KBM-7 (cell line): ENCODE measurements at places on chromosomes 1 and 21.
A peak's percentile ranks its signal among the peaks of the same experiment; 100 is the strongest.

DNA sequence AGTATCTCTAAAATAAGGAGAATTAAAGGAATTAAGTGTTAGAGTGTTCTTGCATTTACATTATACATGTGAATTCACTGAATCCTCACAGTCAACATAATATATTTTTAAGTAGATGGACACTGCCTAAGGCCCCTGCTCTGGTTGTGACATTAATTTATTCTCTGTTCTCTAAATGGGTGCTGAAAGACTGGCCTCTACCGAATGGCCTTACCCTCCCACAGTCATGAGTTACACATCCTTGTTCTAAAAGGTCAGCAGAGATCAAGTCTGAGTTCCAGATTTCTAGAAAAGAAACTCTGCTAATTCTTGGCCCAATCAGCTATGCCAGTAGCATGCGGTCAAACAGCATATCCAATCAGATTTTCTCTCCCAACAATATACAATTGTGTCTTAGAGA is 193.2 kb downstream of the TM2D1 start:
- DNase-seq: no peak

DNA sequence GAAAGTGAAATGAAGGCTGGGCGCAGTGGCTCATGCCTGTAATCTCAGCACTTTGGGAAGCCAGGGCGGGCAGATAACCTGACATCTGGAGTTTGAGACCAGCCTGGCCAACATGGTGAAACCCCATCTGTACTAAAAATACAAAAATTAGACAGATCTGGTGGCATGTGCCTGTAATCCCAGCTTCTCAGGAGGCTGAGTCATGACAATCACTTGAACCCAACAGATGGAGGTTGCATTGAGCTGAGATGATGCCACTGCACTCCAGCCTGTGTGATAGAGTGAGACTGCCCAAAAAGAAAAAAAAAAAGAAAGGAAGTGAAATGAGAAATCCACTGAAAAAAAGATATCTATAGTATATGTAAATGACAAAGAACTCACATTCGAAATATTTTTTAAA is 439.9 kb downstream of the DISC1 start:
- no peak for DNase-seq

DNA sequence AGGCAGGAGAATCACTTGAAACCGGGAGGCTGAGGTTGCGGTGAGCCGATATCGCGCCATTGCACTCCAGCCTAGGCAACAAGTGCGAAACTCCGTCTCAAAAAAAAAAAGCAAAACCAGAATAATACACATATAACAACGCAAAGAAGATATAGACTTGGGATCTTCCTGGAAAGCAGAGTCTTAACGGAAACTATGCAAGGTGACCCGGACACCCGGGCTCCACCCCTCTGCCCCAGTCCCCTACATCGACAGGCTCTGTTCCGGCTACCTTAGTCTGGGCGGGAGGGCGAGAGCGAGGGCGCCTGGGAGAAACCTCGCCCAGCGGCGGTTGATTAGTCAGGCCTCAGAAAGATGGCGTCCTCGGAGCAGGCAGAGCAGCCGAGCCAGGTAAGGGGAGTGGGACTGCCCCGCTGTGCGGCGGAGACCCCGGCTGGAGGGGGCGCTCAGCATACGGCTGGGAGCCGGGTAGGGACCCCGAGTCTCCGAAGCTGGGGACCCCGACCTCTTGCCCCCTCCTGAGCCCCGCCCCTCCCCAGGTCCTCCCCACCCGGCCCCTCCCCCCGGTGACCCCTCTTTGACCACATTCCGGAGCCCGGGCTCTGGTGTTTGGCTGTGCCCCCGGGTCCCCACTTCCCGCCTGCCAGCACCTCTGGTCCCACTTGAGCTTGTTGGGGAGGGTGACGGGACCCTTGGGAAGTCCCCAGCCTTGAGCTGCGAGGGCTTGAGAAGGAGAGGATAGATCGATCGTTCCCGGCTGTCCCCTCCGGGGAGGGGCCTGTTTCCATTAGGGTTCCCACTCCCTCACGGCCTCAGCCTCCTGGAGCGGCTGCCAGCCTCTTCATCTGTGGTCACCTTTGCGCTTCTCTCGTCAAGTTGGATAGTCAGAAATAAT is at the start of gene PEX14:
PEX14 (plus strand) TSS at position 338 of the 895 bp plus-strand sequence; CDS start at position 355, 17 bp downstream.
- peak; percentile 91 for DNase-seq

- DNase-seq: no peak
Measured at GRCh38 chr1:30596470-30596869, 126.9 kb downstream of the MATN1 start.

GRCh38 chr1:205284420-205285144 is 37.0 kb downstream of the NUAK2 start:
- peak; percentile 91 for DNase-seq

- DNase-seq: no peak
Measured at GRCh38 chr1:214840356-214840755, 237.4 kb downstream of the CENPF start.

- DNase-seq: peak; percentile 92
Measured at GRCh38 chr1:111739194-111739924, at the start of gene INKA2. Gene INKA2, minus strand, starts transcription at chr1:111739395. Its CDS starts 153 bp downstream, at chr1:111739242.

DNA sequence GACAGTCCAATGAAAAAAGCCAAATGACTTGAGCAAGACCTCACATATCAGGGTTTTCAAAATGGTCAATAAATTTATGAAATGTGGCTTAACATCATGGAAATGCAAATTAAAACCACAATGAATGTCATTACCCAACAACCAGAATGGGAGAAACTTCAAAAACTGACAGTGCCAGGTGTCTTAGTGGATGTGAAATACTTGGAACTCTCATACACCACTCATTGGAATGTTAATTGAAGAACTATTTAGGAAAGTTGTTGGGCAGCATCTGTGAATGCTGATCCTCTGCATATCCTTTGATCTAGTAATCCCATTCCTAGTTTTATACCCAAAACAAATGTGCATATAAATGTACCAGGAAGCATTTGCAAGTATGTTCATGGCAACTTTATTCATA is 19.2 kb upstream of the BACH1 start:
- DNase-seq: no peak

DNA sequence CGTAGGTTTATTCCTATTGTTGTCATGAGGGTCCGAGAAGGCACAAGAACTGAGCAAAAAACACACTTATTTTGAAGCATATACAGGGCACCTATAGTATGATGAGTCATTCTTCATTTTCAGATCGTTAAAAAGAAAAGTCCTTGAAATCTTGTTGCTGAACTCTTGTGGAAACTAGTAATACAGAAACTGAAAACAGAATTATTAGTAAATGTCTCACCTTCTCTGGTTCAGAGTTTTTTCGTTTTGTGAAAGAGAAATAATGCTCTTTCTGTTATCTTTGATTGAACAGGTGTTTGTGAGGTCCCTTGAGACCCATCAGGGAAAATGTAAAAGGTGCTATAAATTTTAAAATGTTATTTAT is 102.0 kb upstream of the COA6 start:
- no peak for DNase-seq

DNA sequence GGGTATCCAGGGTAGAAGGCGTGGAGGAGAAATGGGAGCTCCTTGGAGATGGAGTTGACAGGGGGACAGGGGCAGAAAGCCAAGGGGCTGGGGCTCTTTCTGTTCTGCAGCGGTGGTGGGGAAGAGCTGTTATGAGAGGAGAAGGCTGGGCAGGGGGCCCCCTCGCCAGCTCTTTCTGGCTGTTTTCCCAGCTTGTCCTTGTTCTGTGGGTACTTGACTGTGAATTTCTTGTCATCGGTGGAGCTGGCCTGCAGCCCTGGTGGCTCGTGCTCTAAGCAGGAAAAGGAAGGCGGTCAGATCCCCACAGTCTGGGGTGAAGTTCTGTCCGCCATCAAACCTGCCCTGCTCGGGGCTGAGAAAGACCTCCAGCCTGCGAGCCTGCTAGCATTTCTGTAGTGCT is 7.6 kb downstream of the ZNF683 start:
- DNase-seq: no peak

GRCh38 chr1:204647114-204647804 is 38.3 kb downstream of the LRRN2 start:
- DNase-seq: peak; percentile 41
